Stimulated activated CD4-positive, alpha-beta T cell treated with anti-CD3 and anti-CD28 coated beads, Interleukin-15, amount 100 ng/mL, for 24 hours (primary cell): ENCODE measurements at places on chromosomes 4 and X.

GRCh38 chrX:39857780-39858179 lies 240.0 kb downstream of the BCOR start:
- DNase-seq: peak; percentile 55

GRCh38 chr4:73725510-73725909 lies 14.9 kb upstream of the CXCL8 start:
- no peak for DNase-seq

DNA sequence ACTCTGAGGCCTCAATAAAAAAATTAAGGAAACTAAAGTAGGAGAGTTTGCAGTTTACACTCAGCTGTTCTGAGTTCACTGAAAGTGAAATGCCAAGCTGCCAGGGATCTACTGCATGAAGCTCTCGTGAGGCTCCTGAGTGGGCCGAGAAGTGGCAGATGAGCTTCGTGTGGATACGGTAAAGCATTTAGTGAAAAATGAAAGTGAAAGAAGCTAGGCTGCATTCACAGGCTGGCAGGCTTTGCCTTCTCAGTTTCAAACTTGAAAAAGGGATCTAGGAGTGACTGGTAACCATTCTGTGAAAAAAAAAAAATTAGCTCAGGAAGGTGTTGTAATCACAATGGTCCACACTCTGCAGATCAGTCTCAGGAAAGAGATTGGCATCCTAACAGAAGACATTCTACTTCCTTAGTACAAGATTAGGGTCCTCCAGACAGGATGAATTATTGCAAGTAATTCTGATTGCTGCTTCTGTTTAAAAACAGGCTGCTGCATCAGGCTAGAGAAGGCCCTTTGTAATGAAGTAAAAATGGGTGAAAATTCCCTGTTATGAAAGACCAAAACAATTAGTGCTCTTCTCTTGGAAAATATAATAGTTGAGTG lies 679.9 kb downstream of the RPA4 start:
- peak; percentile 31 for DNase-seq

DNA sequence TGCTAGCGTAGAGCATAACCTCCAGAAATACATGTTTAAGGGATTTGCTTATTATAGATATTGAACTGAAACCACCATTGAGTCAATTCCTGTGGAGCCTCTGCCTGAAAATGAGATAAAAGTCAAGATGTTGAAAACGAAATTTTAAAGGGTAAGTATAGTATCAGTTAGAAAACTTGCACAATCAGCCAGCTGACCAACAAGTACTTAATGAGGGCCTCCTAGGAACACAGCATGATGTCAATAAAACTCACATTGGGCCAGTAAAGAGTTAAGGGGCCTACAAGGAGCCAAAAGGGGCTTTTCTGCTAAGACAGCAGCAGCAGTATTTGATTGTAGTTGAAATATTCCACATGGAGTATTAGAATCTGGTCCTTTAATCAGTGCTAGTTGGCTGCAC lies 314.1 kb upstream of the PPARGC1A start:
- no peak for DNase-seq

DNA sequence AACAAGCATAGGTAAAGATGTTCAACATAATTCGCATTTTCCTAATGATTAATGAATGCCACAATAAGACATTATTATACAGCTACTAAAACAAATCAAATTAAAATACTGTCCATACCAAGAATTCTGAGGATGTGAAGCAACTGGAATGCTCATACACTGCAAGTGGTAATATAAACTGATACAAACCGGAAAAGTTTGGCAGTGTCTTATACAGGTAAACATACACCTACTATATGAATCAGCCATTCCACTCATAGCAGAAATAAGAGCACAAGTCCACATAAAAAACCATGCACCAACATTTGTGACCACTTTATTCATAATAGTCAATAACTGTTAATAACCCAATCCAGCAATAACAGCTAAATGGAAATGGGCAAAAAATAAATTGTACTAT lies 79.3 kb downstream of the FBXW7 start:
- no peak for DNase-seq

DNA sequence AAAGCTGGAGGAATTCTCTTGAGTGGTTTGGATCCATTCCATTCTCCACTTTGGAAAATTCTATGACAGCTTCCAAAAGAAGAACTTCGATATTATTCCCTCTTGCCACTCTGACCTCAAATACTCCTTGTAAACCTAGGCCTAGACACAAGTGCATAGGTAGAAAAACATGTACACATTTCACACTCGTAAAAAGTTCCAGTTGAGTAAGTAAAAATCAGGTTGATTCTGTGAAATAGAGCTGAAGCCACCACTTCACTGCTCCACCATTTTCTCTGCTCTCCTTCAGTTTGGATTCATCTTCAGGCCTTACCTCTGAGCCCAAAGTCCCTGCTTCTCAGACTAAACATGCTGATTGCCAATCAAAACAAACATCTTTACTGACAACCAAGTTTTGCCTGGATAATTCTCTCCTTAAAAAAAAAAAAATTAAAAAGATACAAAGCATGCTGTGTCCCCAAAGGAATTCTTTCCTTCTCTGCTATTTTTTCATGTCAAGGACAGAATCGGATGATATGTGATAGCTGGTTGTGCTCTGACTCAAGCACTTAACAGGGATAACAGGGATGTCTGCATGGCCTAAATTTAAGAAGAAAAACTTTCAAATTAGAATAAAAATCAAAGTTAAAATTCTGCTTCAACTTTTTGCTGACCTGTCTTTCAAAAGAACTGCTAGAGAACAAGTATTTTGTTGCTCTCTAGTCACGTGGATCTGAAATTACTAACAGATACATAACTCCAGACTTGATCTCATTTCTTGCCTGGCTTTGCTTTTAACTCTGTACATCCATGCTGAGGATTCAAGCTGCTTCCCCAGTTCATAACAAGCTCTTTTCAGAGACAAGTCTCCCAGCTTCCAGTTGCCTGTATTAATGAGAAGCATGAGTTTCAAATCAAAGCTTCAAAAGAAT lies 420.9 kb upstream of the INTU start:
- no peak for DNase-seq

DNA sequence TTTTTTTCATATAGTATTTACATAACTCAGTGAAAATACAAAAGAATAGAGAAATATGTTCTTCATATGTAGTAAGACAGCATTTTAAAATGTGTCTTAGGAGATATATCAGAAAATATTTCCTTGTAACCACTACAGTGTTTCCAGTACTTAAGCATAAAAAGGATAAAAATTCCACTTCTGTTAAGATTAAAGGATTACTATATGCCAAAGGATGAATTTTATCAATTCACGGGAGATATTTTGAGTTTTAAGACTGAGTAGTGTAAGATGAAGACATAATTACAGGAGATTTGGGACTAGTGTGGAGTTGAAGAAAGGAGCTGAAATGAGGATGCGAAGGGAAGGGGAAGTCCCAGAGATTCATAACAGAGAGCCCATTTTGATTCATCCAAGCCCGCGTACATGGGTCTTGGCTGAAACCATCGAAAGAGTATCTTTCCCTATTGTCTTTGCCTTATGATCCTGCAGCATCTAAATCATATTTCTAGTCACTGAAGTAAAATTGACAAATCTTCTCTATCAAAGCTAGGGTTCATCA lies 58.7 kb downstream of the MAD2L1 start:
- DNase-seq: no peak

- DNase-seq: no peak
Measured at GRCh38 chr4:80566203-80566872, 230.8 kb downstream of the CFAP299 start.

DNA sequence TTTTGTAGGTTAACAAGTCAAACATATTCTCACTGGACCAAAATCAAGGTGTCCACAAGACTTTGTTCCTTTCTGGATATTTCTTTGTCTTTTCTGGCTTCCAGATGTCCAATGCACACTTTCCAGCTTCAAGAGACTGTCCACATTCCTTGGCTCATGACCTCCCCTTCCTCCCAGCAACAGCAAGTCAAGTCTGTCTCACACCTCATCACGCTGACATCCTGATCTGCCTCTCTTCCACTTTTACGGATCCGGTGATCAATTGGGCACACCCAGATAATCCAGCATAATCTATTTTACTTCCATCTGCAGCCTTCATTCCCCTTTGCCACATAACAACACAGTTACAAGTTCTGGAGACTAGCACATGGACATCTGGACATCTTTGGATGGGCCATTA lies 9.6 kb downstream of the TIFA start:
- no peak for DNase-seq

DNA sequence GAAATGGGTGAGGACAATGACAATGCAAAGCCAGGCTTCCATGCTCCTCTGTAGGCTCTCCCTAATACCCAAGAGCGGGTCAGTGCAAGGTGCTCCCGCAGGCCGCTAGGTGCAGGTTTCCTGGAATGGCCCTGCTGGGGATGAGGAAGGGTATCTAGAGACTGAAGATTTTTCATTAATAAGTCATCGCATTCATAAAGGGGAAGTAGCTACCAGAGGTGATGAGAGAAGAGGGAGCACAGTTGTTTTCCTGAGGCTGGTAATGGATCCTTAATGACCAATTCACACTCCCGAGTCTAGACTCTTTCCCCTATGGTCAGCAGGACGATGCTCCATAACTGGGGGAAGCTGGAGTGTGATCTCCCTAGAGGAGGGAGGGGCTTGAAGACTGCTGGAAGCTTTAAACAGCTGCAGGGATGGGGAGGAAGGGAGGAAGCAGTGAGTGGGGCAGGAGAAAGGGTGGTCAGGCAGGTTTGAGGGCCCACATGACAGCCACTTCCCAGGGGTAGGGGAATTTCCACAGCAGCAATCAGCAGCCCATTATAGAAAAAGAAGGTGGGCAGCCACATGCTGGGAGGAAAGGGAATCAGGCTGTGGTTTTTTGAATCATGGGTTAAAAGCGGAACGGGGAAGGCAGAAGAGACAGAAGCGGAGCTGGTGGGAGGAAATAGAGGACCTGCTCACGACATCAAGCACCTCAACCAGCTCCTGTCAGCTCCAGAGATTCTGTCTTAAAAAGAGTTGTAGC lies 10.2 kb upstream of the ATP6AP2 start:
- DNase-seq: peak; percentile 16

GRCh38 chrX:44843753-44844152 lies at the start of gene DUSP21:
Gene DUSP21, plus strand, starts transcription at chrX:44844021. Its CDS starts 112 bp downstream, at chrX:44844133.
- no peak for DNase-seq

- DNase-seq: no peak
Measured at GRCh38 chr4:33086331-33086925, 2366.3 kb downstream of the PCDH7 start.

DNA sequence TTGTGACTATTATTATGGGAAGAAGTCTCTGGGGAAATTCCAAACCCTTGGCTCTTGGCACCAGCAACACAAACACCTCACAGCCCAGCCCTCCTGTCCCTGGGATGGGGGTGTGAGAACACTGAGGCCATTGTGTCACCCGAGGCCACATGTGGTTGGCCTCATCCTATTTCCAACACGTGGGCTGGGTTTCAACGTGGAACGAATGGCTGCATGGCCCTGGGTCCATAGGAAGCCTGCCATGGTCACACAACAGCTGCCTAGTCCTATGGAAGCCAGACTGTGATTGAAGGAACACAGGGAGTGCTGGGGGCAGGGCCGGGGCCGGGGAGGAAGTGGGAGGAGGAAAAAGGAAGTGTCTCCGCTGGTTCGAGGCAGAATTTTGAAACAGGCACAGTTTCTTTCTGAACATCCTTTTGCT lies 10.0 kb downstream of the CLCN4 start:
- DNase-seq: peak; percentile 27

- no peak for DNase-seq
Measured at GRCh38 chr4:34845926-34846325, 1398.4 kb downstream of the ARAP2 start.

DNA sequence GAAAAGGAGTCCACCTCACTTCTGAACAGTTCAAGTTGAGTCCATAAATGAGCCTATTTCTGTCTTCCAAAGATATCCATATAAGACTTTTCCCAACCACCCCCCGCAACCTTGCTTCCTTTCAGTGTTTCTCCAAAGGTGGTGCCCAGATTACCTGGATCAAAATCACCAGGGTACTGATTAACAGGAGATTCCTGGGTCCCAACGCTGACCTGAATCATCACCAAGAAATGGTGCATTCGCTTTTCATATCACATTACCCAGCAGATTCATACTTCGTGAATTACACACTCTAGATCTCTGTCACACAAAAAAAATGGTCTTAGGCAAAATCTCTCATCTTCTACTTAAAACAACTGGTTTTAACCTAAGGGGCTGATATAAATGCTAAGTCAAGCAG lies 2.1 kb upstream of the GALNT7 start:
- no peak for DNase-seq

- DNase-seq: no peak
Measured at GRCh38 chrX:4110964-4111363, 397.5 kb upstream of the PRKX start.

DNA sequence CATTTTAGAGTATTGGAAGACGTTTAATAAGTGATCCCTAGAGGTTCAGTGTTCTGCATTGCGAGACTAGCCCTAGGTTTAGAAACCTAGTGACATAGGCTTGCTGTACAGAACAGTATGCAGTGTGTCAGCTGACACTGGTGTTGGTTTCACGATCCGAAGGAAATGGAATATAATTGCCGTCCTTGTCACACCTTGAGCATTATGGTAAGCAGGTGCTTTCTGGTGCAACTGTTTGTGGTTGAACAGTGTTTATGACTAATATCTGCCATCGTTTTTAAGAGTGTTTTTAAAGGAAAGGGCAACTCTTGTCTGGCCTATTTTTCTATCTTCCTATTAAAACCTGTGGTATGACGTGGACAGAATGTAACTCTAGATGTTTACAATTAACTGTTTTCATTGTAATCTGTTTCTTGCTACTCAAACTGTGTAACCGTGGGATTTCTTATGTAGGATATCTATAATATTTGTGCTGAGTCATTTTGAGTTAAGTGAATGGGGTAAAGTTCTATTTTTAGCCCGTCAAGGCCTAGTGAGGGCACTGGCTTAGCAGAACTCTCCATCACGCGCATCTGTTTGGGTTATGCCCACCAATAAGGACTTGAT lies 53.8 kb upstream of the TBC1D14 start:
- DNase-seq: peak; percentile 29
